ENCODE measurements at places on chromosomes 4 and X. TPM values are rescaled to one million over a fixed set of nuclear protein-coding genes. Genes with fewer than 3 reads are reported as not detected.

GRCh38 chr4:6183740-6184139, 16.6 kb downstream of the JAKMIP1 start:
- no peak for DNase-seq

DNA sequence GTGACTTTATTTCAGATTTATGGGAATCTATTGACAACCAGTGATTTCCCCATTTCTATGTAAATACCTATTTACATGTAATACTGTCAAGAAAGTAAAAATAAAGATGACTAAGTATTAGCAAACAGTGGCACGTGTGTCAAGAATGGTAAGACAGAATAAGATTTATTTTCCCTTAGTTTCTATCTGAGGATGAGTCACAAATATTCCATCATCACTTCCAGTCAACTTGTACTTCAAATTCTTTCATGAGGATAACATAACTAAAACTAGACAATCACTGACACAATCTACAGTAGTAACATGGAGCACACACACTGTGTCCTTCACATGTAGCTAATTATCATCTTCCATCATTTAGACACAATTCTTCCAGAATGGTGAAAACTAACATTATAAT, 625.3 kb upstream of the PCDH7 start:
- no peak for DNase-seq

Gene RAB9B
- total RNA-seq: 0.60 TPM

GRCh38 chrX:9878146-9878820, 88.9 kb upstream of the CLDN34 start:
- DNase-seq: no peak

Gene PPP2R2C
- 0.38 TPM for total RNA-seq

DNA sequence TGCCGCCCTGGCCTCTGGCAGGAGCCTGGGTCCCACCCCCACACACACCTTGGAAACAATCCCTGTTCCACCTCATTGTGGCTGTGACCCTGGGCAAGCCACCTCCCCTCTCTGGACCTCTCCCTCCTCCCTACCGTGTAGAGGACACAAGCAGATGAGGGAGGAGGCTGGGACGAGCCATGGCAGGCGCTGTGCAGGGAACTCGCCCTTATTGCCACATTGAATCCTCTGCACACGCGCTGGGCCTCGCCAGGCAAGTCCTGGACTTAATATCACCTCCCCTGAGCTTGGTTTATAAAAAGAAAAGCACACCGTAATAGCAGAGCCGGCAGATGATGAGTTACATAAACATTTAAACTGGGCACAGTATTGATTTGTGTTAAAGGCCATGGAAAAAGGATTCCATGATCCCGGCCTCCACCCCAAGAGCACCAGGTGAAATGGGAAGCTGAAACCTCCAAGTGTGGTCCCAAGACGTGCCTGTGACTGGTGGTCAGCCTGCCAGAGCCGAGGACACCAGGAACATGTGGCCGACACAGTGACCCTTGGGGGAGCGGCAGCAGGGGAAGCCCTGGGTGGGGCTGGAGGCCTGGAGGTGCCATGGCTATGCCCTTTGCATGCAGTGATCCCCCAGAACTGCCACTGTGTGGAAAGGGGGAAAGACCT, 81.1 kb downstream of the PPP2R2C start:
- no peak for DNase-seq

Gene SPANXN3
- total RNA-seq: not detected

DNA sequence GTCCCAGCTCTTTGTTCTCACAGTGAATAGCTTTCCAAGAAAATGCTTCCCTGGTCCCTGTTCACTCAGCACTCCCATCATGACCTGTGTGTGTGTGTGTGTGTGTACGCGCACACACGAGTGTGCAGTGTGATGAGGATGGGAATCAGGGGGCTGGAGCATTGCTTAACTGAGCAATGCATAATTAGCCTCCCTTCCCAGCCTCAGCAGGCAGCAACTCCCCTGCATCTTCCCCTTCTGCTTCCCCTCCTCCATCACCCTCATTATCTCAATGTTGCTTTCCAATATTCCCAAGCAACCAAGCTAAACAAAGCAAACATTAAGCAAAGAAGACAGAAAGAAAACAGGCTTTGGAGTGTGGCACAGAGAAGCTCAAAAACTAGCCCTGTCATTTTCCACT, 137.0 kb downstream of the RBM47 start:
- no peak for DNase-seq

- no peak for DNase-seq
Measured at GRCh38 chr4:86221002-86221401, 138.9 kb downstream of the MAPK10 start.

- DNase-seq: no peak
Measured at GRCh38 chr4:40934676-40935075, 184.9 kb downstream of the NSUN7 start.

DNA sequence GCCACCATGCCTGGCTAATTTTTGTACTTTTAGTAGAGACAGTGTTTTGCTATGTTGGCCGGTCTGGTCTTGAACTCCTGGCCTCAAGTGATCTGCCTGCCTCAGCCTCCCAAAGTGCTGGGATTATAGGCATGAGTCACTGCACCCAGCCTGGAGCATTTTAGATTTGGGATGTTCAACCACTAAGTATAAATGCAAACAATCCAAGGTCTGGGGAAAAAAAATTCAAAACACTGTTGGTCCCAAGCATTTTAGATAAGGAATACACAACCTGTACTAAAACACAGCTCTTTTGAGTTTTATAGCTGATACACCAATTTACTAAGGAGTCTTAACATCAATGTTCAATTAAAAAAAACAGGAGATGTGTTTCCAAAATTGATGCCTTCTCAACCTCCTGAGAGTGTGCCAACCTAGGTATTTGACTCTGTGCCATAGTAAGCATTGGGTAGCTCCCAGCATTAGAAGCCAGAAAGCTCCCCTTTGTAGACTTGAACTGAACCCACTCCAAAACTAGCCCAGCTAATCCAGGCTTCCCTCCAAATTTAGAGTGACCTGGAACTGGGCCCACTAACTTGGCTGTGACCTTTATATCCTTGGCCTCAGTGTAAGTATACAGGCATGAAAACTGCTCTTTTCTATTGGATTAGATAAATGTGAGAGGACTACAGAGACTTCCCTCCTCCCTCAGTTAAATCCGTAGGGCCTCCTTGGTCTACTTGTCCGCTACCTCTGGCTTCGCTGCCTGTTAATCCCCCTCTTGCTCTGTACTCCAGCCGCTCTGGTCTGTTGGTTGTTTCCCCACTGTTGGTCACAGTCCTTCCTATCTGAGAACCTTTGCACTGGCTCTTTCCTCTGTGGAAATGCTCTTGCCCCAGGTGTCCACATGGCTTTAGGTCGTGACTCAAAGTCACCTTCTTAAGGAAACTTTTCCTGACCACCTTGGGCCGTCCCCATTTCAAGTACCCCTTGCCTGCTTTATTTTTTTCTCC, 77.6 kb downstream of the CCKAR start:
- DNase-seq: no peak

All from omental fat pad (tissue), 4 donors.